ENCODE measurements at places on chromosomes 16 and 17.

DNA sequence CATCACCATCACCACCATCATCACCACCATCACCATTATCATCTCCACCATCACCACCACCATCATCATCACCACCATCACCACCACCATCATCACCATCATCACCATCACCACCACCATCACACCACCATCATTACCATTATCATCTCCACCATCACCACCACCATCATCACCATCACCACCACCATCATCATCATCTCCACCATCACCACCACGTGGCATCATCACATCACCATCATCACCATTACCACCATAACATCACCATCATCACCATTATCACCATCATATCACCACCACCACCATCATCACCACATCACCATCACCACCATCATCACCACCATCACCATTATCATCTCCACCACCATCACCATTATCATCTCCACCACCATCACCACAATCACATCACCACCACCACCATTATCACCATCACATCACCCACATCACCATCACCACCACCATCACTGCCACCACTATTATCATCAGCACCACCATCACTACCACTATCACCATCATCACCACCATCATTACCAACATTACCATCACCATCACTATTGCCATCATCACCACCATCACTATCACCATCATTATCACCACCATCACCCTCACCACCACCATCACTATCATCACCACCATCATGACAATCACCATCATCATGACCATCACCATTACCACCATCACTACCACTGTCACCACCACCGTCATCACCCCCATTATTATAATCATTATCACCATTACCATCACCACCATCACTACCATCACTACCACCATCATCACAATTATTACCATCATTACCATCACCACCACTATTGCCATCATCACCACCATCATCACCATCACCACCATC lies 99.1 kb downstream of the DNAH17 start:
- DNase-seq = no peak

- DNase-seq = no peak
These were observed 40.9 kb downstream of the PIK3R5 start for GRCh38 chr17:8924595-8924994.

DNA sequence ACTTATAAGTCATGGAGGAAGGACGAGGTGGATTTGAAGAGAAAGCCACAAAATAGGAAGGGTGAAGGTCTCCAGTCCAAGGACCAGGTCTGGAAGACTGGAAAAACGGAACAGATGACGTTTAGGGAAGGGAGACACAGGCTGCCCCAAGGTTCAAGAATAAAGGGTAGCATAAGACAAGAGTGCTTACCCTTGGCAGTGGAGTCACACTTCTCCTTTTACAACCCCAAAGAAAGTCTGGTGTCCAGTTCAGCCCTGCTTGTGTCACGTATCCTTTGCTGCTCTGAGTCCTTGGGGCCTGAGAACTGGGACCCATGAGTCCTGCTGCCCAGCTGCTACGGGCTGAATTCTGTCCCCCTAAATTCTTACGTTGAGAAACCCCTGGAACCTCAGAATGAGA lies 13.0 kb upstream of the GGA2 start:
- no peak for DNase-seq

DNA sequence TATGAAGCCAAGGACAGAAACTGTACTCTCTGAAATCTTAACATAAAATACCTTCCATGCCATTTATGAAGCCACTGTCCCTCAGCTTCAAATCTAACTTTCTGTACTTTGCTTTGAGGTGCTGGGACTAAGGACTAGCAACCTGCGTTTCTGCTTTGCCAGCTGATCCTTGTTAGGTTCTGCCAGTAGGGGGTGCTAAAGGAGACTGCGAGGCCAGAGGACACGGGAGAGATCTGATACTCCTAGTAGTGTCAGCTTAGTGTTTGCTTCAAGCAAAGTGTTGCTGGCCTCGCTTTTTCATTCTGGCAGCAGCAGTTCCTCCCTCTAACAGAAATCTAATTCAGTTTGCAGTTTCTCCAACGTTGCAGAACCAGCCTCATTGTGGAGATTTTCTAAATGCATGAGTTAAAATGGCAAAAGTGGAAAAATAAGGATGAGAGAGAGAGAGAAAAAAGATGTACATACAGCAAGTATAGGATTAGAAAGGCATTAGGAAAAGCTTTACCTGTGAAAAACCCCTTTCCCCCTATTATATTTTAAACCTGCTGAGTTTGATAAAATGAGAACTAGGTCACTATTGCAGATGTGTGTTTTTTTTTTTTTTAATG lies 297.5 kb downstream of the CA10 start:
- DNase-seq = peak; percentile 3

DNA sequence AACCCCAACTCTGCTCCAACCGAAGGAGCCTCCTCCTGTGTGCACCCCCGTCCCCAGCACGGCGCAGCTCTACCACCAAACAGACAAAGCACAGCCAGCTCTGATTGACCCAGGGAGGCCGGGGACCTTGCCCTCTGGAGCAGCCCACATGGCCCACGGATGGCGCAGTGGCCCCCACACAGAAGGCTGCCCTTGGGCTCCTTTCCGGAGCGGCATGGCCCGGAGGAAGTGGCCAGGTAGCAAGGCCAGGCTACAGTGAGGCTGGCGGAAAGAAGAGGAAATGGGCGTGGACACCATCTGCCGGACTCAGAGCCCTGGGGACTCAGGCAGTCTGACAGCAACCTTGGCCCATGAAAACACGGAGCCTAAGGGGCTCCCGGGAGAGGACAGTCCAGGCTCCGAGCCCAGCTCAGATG lies 19.9 kb upstream of the ZC3H18 start:
- DNase-seq = no peak

DNA sequence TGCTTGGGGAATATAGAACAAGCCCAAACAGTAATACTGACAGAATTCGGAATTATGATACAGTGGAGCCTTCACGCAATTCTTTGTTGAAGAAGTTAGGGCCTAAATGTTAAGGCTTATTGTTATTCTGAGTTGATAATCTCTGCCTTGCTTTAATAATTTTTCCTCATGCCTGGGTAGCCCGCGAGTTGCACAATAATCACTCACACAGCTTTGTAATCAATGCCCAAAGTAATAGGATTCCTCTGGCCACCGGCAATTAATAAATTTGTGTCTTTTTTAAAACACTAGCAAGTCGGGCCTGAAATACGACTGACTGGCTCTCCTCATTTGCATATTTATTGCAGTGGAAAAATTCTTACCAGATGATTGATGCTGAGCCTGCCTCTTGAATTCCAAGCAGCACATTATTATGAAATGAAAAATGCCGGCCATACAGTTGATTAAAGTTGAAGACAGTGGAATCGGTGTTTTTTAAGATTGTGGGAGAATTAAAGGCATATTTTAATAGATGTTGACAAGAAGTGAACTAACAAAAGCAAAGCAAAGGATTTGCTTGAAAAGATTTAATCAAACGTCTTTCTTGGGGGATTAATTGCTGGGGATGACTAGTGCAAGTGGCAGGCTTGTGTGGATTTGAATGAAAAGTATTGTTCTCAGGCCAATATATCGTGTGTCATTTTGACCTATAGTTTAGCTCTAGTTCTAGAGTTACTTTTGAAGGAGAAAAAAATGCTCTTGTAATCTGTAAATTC lies 30.2 kb downstream of the AATF start:
- peak; percentile 8 for DNase-seq

DNA sequence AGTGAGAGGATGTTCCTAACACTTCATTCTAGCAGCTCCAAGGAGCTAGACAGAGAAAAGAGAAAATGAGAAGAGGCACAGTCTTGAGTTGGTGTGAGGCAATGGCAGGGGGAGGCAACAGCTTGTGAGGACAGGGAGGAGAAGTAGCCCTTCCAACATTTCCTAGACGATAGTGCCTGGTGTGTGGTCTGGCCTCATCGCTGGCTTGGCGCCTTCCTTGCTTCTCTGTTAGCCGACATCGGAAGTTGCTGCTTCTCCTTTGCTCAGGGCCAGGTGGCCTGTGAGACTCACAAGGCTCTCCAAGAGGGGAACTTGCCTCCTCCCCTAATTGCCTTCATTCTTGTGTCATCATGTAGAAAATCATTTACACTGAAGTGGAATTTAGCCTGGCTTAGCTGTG lies 208.7 kb downstream of the MAP2K4 start:
- DNase-seq = no peak

DNA sequence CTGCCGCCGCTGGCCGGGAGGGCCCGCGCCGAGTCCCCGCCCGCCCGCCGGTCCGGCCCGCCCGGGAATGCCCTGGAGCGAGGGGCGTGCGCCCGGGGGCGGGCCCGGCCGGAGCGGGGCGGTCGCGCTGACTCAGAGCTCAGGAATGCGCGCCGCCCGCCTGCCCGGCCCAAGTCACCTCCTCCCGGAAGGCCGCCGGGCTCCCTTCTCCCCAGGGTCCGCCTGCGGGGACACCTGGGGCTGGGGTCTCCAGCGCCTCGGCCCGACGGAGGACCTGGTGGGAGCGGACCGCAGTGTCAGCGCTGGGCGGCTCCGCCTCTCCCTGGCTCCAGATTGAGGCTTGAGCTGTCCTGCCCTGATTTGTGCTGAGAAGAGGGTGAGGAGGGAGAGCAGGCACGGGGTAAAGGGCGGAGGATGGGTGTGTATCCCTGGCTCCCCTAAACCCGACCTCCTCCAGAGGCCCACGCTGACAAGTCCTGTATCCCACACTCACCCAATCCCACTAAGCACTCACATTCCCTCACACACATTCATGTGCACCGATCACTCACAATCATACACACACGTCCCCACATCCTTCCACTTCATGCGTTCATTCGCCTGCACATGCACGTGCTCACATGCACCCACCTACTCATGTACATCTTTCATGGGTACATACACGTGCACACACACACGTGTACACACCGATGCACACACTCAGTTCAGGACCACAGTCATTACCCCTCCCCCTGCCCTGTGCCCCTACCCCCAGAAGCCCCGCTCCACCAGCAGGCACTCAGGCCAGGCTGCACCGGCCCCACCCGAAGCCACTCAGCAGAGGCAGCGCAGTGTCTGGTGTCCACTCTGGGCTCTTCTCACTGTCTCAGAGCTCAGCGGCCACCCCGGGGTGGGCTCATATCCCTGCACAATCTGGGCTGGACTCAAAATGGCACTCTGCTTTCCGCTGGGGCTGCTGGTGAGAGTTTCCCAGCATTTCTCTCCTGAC lies at the start of gene RHBDF1:
TSS of gene RHBDF1 (minus strand) at position 71 of the 988 bp plus-strand sequence. CDS start 7,616 bp downstream, outside the sequence.
- peak; percentile 70 for DNase-seq

- peak; percentile 92 for DNase-seq
These were observed at the start of gene CD68 for GRCh38 chr17:7579001-7579833. TSS of gene CD68 (plus strand) at chr17:7579638. CDS start at chr17:7579678, 40 bp downstream.

DNA sequence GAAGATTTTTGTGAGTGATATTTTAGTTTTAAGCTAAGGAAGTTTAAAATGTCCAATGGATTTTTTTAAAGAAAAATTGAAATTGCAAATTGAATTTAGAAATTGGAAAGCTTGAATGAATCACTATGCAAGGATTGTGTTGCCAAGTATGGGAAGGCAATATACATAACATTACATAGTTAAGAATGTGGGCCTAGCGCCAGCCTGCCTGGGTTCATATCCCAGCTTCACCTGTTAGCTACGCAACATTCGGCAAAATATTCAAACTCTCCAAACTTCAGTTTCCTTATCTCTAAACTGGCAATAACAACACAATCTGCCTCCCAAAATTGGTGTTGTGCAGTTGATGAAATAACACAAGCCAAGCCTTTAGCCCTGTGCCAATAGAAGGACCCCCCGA lies 50.4 kb upstream of the DNAH9 start:
- DNase-seq = no peak

DNA sequence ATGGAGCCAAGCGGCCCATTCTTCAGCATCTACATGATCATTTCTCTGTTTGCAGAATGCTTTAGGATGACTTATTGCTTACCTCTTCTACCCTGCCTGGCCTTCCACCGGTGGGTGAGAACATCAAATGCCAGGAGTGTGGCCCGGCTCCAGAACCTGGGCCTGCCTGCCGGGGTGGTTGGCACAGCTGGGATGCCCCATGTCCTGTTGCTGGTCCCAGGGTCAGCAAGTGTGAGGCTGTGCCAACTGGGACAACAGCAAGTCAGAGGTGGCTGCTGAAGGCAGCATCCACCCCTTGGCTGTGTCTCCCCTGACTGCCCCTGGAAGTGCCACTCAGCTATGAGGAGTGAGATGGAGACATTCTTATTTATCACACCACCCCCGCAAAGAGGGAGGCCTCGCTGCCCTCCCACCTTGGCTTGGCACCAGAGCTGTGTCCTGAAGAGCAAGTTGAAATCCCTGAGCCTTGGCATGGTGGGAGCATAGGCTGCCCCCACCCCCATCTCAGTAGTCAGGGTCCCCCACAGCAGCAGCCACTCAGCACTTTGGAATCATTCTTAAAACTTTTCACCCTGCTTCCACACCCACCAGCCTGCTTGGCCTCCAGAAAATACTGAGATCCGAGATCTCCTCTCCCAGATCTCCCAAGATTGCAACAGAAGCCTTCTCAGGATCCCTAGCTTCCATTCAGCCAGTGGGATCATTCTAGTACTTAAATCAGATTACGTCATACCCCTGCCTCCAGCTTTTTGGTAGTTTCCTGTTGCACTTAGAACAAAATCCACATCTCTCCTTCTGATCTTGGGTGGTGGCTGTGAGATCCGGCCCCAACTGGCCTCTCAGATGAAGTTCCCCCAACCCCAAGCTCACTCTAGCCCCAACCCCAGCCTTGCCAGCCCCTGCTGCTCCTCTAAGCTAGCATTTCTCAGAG lies 127.5 kb downstream of the SOCS1 start:
- DNase-seq = peak; percentile 71
